LHCN-M2 (cell line): ENCODE measurements at places on chromosomes 16 and 17. TPM values are rescaled to one million over a fixed set of nuclear protein-coding genes. Genes with fewer than 3 reads are reported as not detected.

ANKFN1 gene
- total RNA-seq = 0.19 TPM in 1 of 2 replicates, not detected in the other

FZD2 gene
- total RNA-seq = 12.5 and 21.2 TPM in 2 replicates

TBC1D3H gene
- not detected in 2 replicates for total RNA-seq

MRM3 gene
- total RNA-seq = 22.6 and 23.9 TPM in 2 replicates

CA4 gene
- total RNA-seq = not detected in 2 replicates

KIF2B gene
- not detected in 2 replicates for total RNA-seq

DCTPP1 gene
- total RNA-seq = 31.7 and 33.6 TPM in 2 replicates

KRT40 gene
- not detected in 2 replicates for total RNA-seq

C1QTNF8 gene
- not detected in 2 replicates for total RNA-seq

SLC6A2 gene
- total RNA-seq = not detected in 2 replicates

NAA60 gene
- total RNA-seq = 10.5 and 50.2 TPM in 2 replicates

MC1R gene
- 7.6 and 7.7 TPM in 2 replicates for total RNA-seq

ATP2C2 gene
- total RNA-seq = not detected in 2 replicates

NPW gene
- 1.3 TPM in 2 replicates for total RNA-seq

CNTD1 gene
- total RNA-seq = 0.13 TPM in 1 of 2 replicates, not detected in the other

CES5A gene
- total RNA-seq = not detected in 2 replicates

TBC1D3G gene
- not detected in 2 replicates for total RNA-seq

PLEKHH3 gene
- total RNA-seq = 18.7 and 20.4 TPM in 2 replicates

RNF43 gene
- total RNA-seq = not detected in 2 replicates

KCNH6 gene
- not detected in 2 replicates for total RNA-seq

ANKRD40CL gene
- total RNA-seq = not detected in 2 replicates

NOTUM gene
- 0.75 and 0.90 TPM in 2 replicates for total RNA-seq

GPR179 gene
- under 0.01 TPM in 1 of 2 replicates, not detected in the other for total RNA-seq

MBTPS1 gene
- total RNA-seq = 47.1 and 48.8 TPM in 2 replicates

CTCF gene
- total RNA-seq = 30.6 and 36.7 TPM in 2 replicates

HOXB6 gene
- 21.5 and 24.9 TPM in 2 replicates for total RNA-seq

MYH8 gene
- total RNA-seq = 0.11 TPM in 1 of 2 replicates, not detected in the other

KPNA2 gene
- 387 and 438 TPM in 2 replicates for total RNA-seq

PNMT gene
- total RNA-seq = 0.17 TPM in 1 of 2 replicates, not detected in the other

SARM1 gene
- 13.5 and 18.5 TPM in 2 replicates for total RNA-seq

MPP2 gene
- 3.4 and 11.3 TPM in 2 replicates for total RNA-seq

YPEL3 gene
- total RNA-seq = 6.8 and 14.2 TPM in 2 replicates

SHPK gene
- total RNA-seq = 17.4 and 17.8 TPM in 2 replicates

EFNB3 gene
- 0.75 and 0.90 TPM in 2 replicates for total RNA-seq

MAPT gene
- total RNA-seq = 0.06 TPM in 1 of 2 replicates, not detected in the other

PDIA2 gene
- 0.29 and 1.2 TPM in 2 replicates for total RNA-seq

NPIPA8 gene
- total RNA-seq = 36.5 TPM in 1 of 2 replicates, not detected in the other

PRM3 gene
- not detected in 2 replicates for total RNA-seq

SETD6 gene
- 9.9 and 10.8 TPM in 2 replicates for total RNA-seq

MYH10 gene
- total RNA-seq = 30.8 and 40.4 TPM in 2 replicates

KRTAP17-1 gene
- not detected in 2 replicates for total RNA-seq

PITPNM3 gene
- 1.5 TPM in 2 replicates for total RNA-seq

MT4 gene
- total RNA-seq = not detected in 2 replicates

CACNG5 gene
- total RNA-seq = not detected in 2 replicates

TEN1 gene
- 16.7 and 18.5 TPM in 2 replicates for total RNA-seq

B4GALNT2 gene
- not detected in 2 replicates for total RNA-seq

C17orf107 gene
- total RNA-seq = under 0.01 and 0.06 TPM in 2 replicates

CCL8 gene
- total RNA-seq = not detected in 2 replicates

G6PC3 gene
- total RNA-seq = 59.8 and 67.2 TPM in 2 replicates

SMIM5 gene
- total RNA-seq = 0.17 and 0.90 TPM in 2 replicates

LGALS9C gene
- not detected in 2 replicates for total RNA-seq

IL17C gene
- total RNA-seq = not detected in 2 replicates

MMP25 gene
- total RNA-seq = 0.06 and 0.11 TPM in 2 replicates

CTRB2 gene
- not detected in 2 replicates for total RNA-seq
